Endothelial cell (in vitro differentiated cells): ENCODE measurements at places on chromosomes 11 and 22. TPM values are rescaled to one million over a fixed set of nuclear protein-coding genes. Genes with fewer than 3 reads are reported as not detected.
A peak's percentile ranks its signal among the peaks of the same experiment; 100 is the strongest.

ACR gene
- total RNA-seq: 2.8 TPM

OR2AG2 gene
- total RNA-seq: 0.26 TPM

KCNK7 gene
- total RNA-seq: 2.0 TPM

CHRDL2 gene
- total RNA-seq: 0.21 TPM

PRRG4 gene
- total RNA-seq: not detected

KIF18A gene
- total RNA-seq: 4.9 TPM

IRAG1 gene
- 8.7 TPM for total RNA-seq

PIK3IP1 gene
- 13.4 TPM for total RNA-seq

GRCh38 chr11:107780136-107780535 lies 68.3 kb upstream of the SLN start:
- no peaks in the 10 kb centered on the region for H3K27me3 ChIP-seq
- DNase-seq: no peak
- no peaks in the 10 kb centered on the region for H3K36me3 ChIP-seq
- H3K4me1 ChIP-seq: no peaks in the 10 kb centered on the region
- H3K4me3 ChIP-seq: no peak overlapping the region

DNA sequence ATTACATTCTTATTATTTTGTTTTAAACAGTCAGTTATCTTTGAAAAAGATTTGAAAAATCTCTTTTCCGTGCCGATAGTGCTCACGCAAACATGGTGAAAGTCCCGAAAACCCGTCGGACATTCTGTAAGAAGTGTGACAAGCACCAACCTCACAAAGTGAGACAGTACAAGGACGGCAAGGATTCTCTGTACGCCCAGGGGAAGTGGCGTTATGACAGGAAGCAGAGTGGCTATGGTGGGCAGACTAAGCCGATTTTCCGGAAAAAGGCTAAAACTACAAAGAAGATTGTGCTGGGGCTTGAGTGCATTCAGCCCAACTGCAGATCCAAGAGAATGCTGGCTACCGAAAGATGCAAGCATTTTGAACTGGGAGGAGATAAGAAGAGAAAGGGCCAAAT lies 28.7 kb upstream of the CTSD start:
- H3K4me3 ChIP-seq: no peak overlapping the region
- H3K27ac ChIP-seq: no peak overlapping the region
- no peaks in the 10 kb centered on the region for H3K36me3 ChIP-seq
- no peak for DNase-seq

DNA sequence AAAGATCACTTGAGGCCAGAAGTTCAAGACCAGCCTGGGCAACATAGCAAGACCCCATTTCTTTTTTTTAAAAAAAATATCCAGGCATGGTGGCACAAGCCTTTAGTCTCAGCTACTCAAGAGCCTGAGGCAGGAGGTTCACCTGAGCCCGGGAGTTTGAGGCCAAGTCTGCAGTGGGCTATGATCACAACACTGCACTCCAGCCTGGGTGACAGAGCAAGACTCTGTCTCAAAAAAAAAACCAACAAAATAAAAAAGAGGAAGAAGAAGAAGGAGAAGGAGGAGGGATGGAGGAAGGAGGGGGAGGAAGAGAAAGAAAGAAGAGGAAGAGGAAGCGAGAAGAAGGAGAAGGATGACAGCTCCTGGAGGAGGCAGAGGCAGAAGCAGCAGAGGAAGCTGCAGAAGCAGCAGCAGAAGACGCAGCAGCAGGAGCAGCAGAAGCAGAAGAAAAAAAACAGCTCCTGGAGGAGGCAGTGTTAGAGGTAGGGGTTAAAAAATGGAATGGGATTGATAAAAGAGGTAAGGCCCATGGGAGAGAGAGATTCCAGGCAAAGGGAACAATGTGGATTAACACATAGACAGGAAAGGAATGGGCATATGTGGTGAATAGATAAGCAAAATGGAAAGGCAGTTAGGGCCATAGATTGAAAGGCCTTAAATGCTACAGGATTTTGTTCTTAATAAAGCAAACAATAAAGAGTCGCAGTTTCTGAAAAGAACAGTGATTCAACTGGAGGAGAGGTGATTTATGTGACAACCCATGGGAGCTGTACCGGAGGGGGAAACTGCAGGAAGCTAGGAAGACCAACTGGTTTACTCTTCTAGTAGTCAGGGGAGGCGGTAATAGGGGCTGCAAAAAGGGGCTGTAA lies 10.9 kb downstream of the PRCP start:
- peaks cover 3% of the 10 kb centered on the region for H3K27me3 ChIP-seq
- peaks cover 20% of the 10 kb centered on the region for H3K4me1 ChIP-seq
- DNase-seq: peak; percentile 13
- H3K27ac ChIP-seq: no peak overlapping the region
- H3K36me3 ChIP-seq: peaks cover 7% of the 10 kb centered on the region
- H3K4me3 ChIP-seq: peak overlapping the region; percentile 45

DNA sequence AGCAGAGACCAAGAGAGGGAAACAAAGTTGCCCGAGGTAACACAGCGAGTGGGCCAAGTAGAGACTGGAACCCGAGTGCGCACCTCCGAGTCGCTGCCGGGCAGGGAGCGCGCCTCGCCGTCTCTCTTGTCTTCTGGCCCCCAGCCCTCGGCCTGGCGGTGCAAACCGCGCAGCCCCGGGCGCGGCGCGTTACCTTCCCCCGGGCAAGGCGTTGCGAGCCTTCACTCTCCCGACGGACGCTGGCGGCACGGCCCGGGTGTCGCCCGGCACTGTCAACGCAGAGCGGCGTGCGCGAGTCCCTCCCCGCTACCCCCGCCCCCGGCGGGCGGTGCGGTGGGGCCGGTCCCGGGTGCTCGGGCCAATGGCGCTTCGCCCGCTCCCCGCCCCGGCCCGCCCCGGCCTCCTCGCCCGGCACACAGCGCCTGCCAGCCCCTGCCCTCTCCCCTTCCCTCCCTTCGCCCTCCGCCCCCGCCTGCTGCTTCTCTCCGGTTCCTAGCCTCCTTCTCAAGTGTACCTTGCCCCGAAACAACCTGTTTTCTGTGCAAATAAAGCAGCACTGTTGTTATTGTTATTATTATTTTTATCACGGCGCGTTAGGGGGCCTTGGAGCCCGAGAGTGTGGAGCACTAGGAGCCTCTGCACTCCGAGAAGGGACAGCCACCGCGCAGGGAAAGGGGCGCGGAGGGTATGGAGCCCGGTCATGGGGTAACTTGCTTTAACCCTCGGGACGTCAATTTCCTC lies at the start of gene SYTL2:
SYTL2 (minus strand) TSS at position 271 of the 741 bp plus-strand sequence. CDS start 53,416 bp downstream, outside the sequence.
- peaks cover 10% of the 10 kb centered on the region for H3K27me3 ChIP-seq
- H3K36me3 ChIP-seq: no peaks in the 10 kb centered on the region
- H3K27ac ChIP-seq: peak within 1 kb of the TSS; percentile 24
- H3K4me1 ChIP-seq: peaks cover 13% of the 10 kb centered on the region

- no peak overlapping the region for H3K27ac ChIP-seq
- no peak overlapping the region for H3K4me3 ChIP-seq
- no peaks in the 10 kb centered on the region for H3K4me1 ChIP-seq
- no peak for DNase-seq
Measured at GRCh38 chr11:103042161-103042560, 49.8 kb downstream of the DCUN1D5 start.

- no peaks in the 10 kb centered on the region for H3K36me3 ChIP-seq
- H3K27ac ChIP-seq: no peak overlapping the region
- H3K4me1 ChIP-seq: no peaks in the 10 kb centered on the region
- H3K27me3 ChIP-seq: peaks cover 3% of the 10 kb centered on the region
- DNase-seq: no peak
Measured at GRCh38 chr11:112485280-112485679, 224.6 kb upstream of the PLET1 start.

GRCh38 chr22:24402460-24403192 lies 24.8 kb upstream of the ADORA2A start:
- no peak for DNase-seq
- H3K4me1 ChIP-seq: peaks cover 39% of the 10 kb centered on the region
- peaks cover 49% of the 10 kb centered on the region for H3K36me3 ChIP-seq
- H3K27me3 ChIP-seq: peaks cover 10% of the 10 kb centered on the region

GRCh38 chr11:133024301-133024700 lies 508.0 kb downstream of the OPCML start:
- no peak overlapping the region for H3K4me3 ChIP-seq
- DNase-seq: no peak
- no peak overlapping the region for H3K27ac ChIP-seq
- H3K4me1 ChIP-seq: peaks cover 19% of the 10 kb centered on the region
- H3K27me3 ChIP-seq: no peaks in the 10 kb centered on the region

- DNase-seq: no peak
- H3K36me3 ChIP-seq: no peaks in the 10 kb centered on the region
- H3K27ac ChIP-seq: no peak overlapping the region
- H3K4me1 ChIP-seq: peaks cover 10% of the 10 kb centered on the region
- H3K27me3 ChIP-seq: no peaks in the 10 kb centered on the region
- H3K4me3 ChIP-seq: no peak overlapping the region
Measured at GRCh38 chr11:115618428-115618827, 114.2 kb upstream of the CADM1 start.

- H3K27me3 ChIP-seq: no peaks in the 10 kb centered on the region
- no peak overlapping the region for H3K4me3 ChIP-seq
- no peak for DNase-seq
- H3K4me1 ChIP-seq: no peaks in the 10 kb centered on the region
Measured at GRCh38 chr11:134655189-134655989, 243.3 kb upstream of the B3GAT1 start.

GRCh38 chr11:86803136-86804045 lies 3.0 kb downstream of the PRSS23 start:
- H3K4me3 ChIP-seq: no peak overlapping the region
- DNase-seq: no peak
- H3K4me1 ChIP-seq: peaks cover 25% of the 10 kb centered on the region
- peaks cover 4% of the 10 kb centered on the region for H3K27me3 ChIP-seq
- H3K36me3 ChIP-seq: no peaks in the 10 kb centered on the region

GRCh38 chr22:45235851-45236342 lies 4.8 kb downstream of the KIAA0930 start:
- H3K4me1 ChIP-seq: peaks cover 3% of the 10 kb centered on the region
- no peak overlapping the region for H3K4me3 ChIP-seq
- H3K36me3 ChIP-seq: no peaks in the 10 kb centered on the region
- H3K27ac ChIP-seq: no peak overlapping the region
- H3K27me3 ChIP-seq: peaks cover 3% of the 10 kb centered on the region
- no peak for DNase-seq

- H3K27me3 ChIP-seq: no peaks in the 10 kb centered on the region
- no peak for DNase-seq
- H3K36me3 ChIP-seq: no peaks in the 10 kb centered on the region
- H3K27ac ChIP-seq: no peak overlapping the region
- H3K4me3 ChIP-seq: no peak overlapping the region
Measured at GRCh38 chr11:13117344-13117743, 108.2 kb downstream of the RASSF10 start.

DNA sequence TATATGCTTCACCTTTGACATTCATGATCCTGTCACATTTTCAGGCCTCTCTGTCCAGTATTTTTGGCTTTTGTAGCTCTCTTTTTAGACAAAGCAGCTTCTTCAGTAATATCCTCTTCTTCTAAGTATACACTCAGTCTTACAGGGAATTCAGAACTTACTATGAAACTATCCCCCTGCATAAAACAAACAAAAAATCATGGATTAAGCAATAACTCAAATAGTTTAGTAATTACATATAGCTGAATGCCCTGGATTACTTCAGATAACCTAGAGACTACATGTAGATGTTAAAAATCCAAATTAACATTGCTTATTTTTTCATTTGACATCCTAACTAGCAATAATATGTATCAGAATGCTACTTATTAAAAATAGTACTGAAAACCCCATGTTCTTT lies 5.2 kb downstream of the TAF1D start:
- peaks cover 54% of the 10 kb centered on the region for H3K36me3 ChIP-seq
- DNase-seq: no peak
- peaks cover 38% of the 10 kb centered on the region for H3K4me1 ChIP-seq
- no peak overlapping the region for H3K27ac ChIP-seq
